ENCODE measurements at places on chromosomes 16 and 17.

DNA sequence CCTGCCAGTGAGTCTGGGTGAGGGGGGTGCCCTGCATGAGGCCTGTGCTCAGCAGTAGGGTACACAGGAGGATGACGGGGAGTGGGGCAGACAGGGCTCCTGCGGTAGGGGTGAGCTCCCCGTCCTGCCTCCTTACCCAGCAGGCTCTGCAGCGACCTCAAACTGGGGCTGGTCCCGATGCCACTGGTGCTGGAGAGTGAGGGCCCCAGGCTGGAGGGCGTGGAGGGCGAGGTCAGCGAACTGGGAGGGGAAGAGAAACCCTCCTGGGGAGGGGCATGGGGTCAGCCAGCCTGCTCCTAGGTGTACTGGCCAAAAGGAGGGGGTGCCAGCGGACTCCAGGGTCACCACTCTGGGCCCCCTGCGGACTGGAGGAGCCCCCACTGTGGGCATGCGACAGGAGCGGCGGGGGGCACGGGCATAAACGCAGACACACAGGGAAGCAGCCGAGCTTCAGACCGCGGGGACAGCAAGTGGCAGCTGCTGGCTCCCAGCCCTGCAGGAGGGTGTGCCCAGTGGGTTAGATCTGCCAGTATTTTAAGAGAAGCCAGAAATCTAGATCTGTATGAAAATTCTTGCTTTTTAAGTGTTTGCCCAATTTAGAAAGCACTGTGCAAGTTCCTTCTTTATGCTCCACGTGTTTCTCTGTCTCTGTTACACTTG lies 9.0 kb upstream of the VASN start:
- no peak for DNase-seq
- no peak overlapping the region for H3K27ac ChIP-seq
- H3K4me1 ChIP-seq, result peaks cover 16% of the 10 kb centered on the region
- H3K4me3 ChIP-seq, result no peak overlapping the region
- H3K27me3 ChIP-seq, result peaks cover 5% of the 10 kb centered on the region
- H3K36me3 ChIP-seq, result no peaks in the 10 kb centered on the region

GRCh38 chr16:7086822-7087616 lies 245.6 kb upstream of the RBFOX1 start:
- peak; percentile 69 for DNase-seq
- H3K27ac ChIP-seq, result no peak overlapping the region
- H3K27me3 ChIP-seq, result peaks cover 3% of the 10 kb centered on the region
- H3K4me3 ChIP-seq, result no peak overlapping the region
- no peaks in the 10 kb centered on the region for H3K36me3 ChIP-seq

DNA sequence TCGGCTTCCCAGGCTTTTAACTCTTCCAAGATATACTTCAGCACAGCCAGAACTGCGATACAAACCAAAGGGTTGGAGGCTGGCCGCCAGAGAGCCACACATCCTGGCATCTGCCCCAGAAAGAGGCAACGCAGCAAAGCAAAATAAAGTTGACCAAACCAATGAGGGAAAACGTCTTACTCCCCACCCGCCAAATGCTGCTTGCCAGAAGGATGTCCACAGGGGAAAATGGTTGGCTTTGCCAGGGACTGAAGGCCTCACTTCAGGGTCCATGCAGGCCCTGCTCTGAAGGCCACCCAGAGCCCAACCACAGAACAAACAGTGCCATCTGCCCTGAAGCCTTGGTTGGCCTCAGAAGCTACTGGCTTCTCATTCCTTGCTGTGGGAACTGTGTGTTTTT lies 15.0 kb downstream of the CACNG1 start:
- peaks cover 11% of the 10 kb centered on the region for H3K36me3 ChIP-seq
- no peak overlapping the region for H3K27ac ChIP-seq
- no peak for DNase-seq
- H3K27me3 ChIP-seq, result peaks cover 5% of the 10 kb centered on the region

DNA sequence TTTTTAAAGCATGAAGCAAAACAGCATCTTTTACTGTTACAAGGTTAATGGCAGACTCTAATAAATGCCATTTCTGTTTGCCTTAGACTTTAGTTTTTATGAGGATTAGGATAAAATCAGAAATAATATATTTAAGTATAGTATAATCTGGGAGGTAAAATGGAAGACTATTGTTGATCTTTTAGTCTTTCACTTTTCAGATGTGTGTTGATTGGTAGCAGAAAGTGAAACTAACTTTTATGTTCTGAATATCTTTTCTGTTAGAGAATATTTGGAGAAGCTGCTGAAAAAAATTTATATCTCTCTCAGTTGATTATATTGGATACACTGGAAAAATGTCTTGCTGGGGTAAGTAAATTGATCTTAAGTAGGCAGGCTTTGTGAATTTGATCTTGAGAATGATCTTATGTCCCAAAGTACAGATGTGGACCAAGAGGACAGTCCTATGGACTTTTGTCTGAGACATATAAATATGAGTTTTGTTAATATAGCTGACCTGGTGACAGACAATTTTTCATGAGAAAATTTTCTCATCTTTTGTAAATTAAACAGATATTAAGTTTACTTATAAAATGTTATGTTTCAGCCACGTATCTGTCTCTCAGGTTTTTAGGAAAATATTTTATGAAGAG lies 64.1 kb downstream of the NF1 start:
- H3K27me3 ChIP-seq, result no peaks in the 10 kb centered on the region
- DNase-seq, result no peak
- no peaks in the 10 kb centered on the region for H3K4me1 ChIP-seq
- no peak overlapping the region for H3K4me3 ChIP-seq

DNA sequence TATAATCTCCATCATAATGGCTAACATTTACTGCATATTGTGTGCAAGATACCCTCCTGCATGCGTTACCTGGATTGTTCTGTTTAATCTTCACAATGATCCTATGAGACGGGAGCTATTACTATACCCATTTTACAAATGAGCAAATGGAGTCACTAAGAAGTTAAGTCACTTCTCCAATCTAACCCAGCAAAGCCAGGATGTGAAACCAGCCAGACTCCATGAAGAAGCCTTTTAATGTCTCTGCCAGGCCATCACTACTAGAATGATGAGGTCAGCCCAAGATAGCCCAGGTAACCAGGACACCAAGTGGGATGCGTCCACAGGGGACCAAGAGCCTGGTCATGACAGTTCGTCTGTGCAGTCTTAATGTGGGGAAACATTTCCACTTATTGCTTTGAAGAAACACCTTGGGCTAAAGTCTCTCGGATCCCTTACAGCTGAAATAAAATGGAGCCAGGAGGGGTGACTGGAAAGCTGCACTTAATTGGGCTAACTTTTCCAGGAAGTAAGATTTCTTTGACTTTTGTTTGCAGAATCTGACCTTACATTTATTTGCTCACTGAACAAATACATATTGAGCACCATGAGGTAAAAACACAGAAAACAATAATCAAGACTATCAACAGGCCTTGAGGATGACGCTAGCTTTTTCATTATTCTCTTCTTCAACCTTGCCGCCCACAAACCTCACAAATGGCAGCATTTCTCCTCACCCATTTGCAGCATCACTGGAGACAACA lies 926 bp upstream of the SHCBP1 start:
- H3K27me3 ChIP-seq, result peaks cover 4% of the 10 kb centered on the region
- no peaks in the 10 kb centered on the region for H3K36me3 ChIP-seq
- no peak for DNase-seq
- no peak overlapping the region for H3K27ac ChIP-seq

GRCh38 chr16:86466696-86467406 lies 43.5 kb upstream of the FOXF1 start:
- DNase-seq, result no peak
- H3K36me3 ChIP-seq, result no peaks in the 10 kb centered on the region
- H3K27me3 ChIP-seq, result peaks cover 28% of the 10 kb centered on the region
- H3K4me1 ChIP-seq, result peaks cover 25% of the 10 kb centered on the region
- H3K27ac ChIP-seq, result no peak overlapping the region
- no peak overlapping the region for H3K4me3 ChIP-seq

DNA sequence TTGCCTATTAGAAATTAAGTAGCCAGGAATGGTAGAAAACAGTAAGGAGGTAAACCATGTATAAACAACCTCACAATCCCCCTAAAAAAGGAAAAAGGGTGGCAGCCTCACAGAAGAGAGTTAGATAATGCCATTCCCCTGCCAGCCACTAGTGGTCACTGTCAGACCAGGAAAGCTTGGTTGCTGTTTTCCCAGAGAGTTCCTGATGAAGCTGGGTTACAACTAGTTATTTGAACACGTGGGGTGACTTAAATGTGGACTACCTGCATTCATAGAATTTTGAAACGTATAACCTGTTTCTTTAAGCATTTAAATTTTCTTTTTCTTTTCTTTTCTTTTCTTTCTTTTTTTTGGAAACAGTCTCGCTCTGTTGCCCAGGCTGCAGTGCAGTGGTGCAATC lies 5.8 kb downstream of the GPRC5C start:
- no peak overlapping the region for H3K27ac ChIP-seq
- DNase-seq, result no peak
- H3K36me3 ChIP-seq, result peaks cover 60% of the 10 kb centered on the region
- H3K27me3 ChIP-seq, result peaks cover 6% of the 10 kb centered on the region
- peaks cover 42% of the 10 kb centered on the region for H3K4me1 ChIP-seq
